ENCODE measurements at places on chromosomes 3 and 15.

- no peak for DNase-seq
Observed at GRCh38 chr3:192570821-192571791, 156.2 kb downstream of the FGF12 start.

DNA sequence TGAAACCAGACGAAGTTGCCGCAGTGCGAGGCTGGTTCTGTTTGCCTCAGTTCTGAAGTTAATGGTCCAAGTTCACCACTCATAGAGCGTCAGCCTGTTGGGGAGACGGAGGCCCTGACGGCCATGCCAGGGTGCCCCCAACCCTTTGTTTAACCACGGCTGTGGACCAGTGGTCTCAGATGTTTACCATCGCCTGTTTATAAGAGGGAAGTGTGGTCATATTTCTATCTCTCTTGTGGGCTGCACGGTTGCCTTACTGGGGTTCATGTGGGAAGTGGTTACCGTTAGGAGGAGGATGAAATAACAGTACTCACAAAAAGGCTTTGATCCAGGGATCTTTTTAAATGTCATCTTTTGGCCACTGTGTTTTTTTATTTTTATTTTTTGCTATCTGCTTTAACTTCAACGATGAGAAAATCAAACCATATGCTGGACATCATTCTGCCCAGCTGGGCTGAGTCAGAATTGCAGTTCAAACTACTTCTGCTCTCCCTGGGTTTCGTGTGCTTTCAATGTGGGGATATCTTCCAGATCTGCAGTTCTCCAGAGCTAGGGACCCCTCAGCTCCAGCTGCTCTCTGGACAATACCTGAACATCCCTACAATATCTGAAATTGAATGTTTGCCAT is 17.8 kb downstream of the SMAD3 start:
- no peak for DNase-seq

GRCh38 chr3:178847190-178847589 is 224.4 kb downstream of the ZMAT3 start:
- no peak for DNase-seq

DNA sequence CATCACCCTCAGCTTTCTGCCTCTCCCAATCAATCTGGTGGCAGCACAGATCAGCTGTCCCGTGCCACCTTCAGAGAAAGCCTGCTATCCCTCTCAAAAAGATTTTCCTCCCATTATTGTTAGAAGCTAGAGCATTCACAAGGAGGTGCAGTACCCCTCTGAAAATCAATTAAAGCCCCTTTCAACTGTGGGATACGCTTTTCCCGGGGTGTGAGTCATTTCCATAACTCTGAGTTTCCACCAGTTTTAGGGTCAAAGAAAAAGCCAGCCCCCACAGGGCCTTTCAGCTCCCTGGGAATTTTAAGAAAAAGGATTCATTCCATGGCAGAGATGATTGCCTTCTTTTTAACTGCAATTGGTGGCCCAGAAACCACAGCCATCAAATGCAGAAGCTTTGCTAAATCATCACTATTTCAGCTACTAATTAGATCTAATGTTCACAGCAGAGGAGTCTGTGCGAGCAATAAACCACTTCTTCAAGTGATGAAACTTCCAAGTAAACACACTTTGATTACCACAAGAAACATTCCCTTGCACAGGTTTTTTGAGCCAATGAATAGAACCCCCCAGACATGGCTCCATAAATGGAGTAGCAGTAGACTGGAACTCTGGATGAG is 270.0 kb upstream of the TPRG1 start:
- DNase-seq = no peak

GRCh38 chr3:42673082-42673481 is 12.3 kb upstream of the KLHL40 start:
- no peak for DNase-seq

DNA sequence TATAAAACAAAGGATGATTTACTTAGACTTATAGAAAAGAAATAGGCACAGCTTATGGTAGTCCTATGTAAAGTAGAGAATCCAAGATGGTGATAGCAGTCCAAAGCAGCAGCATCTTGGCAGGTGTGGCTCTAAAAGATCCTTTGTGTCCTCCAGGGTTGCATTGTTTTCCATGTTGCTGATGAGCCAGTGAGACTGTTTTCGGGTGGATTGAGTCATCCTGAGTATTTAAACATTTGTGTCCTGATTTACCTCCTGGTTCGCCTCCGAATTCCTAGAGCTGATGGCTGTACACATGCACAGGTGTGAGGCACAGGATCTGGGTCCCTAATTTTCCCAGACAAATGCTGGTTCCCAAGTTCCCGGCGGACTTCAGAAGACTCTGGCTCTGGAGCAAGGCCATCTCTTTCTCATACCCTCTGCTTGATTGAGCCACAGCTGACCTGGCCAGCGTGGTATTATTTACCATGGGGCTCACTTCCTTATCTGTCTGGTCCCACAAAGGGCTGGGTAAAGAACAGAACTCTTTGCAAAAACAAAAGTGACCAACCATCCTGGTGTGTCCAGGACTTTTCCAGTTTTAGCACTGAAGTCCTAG is 51.0 kb downstream of the ARNT2 start:
- no peak for DNase-seq

- no peak for DNase-seq
Observed at GRCh38 chr3:66239513-66240123, 18.8 kb downstream of the SLC25A26 start.

- DNase-seq = no peak
Observed at GRCh38 chr15:68601206-68602197, 22.7 kb downstream of the CORO2B start.

- DNase-seq = no peak
Observed at GRCh38 chr3:156693166-156693565, 18.8 kb downstream of the TIPARP start.

DNA sequence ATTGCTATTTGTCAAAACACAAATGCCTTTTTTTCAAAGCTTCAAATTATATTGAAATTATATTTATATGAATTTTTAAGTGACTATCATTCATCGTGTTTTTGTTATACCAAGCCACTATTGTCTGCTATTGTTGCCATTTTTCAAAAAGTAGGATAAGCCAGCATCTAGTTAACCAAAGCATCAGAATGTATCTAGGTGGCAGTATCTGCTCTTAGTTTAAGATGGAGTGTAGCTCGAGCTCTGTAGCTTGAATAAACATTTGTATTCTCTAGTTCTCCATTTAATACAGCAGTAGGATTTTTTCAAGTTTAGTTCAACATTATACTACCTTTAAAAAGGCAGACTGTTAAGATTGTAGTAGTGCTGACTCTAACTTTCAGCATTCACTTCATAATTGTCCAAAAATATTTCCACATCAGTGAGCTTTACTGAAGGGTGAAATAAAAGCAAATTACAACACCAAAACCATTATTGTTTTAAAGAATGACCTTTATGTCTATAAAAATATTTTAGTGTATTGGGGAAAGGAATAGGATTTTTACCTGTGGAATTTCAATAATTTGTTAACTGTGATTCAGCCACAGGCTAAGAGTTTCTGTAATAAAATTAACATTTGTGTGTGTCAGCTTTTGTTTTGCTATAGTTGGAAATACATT is 19.6 kb upstream of the C15orf61 start:
- DNase-seq = no peak

- DNase-seq = no peak
Observed at GRCh38 chr3:100796556-100796955, 87.3 kb downstream of the TFG start.

- DNase-seq = no peak
Observed at GRCh38 chr15:26210980-26211379, 347.9 kb upstream of the ATP10A start.

DNA sequence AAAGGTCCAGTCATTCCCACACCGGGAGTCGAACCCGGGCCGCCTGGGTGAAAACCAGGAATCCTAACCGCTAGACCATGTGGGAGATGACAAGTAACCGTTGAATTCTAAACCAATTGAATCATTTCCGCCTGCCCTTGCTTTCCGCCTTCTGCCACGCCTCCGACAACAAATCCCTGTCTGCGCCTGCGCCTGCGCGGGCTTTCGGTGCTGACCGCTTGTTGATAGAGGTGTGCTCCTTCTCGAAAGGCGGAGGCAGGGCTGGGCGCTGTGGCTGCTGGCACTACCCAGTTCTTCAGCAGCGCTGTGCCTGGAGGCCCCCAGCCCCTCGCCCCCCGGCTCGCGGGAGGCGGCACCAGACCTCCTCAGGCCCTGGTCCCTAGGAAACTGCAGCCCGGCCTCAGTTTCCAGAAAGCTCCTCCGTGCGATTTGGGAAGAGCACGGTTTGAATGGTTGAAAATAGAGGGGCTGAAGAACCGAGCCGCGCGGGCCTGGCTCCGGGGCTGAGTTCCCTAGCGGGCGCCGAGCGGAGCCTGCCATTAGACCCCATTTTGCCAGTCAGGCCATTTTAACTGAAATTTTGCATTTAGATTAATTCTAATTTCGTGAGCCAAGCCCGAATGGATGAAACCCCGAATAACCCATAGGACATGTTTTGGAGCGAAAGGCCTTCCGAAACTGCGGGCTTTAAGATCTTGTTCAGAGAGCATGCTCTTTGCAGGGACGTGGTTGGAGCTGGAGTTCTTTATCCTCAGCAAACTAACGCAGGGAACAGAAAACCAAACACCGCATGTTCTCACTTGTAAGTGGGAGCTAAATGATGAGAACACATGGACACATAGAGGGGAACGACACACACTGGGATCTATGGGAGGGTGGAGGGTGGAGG is 219.3 kb upstream of the ATP10A start:
- peak; percentile 94 for DNase-seq

- no peak for DNase-seq
Observed at GRCh38 chr15:70147178-70147760, 49.6 kb upstream of the TLE3 start.

GRCh38 chr3:129016356-129016719 is 15.2 kb downstream of the EFCC1 start:
- DNase-seq = peak; percentile 18

- no peak for DNase-seq
Observed at GRCh38 chr15:87368511-87368910, 888.0 kb downstream of the NTRK3 start.

DNA sequence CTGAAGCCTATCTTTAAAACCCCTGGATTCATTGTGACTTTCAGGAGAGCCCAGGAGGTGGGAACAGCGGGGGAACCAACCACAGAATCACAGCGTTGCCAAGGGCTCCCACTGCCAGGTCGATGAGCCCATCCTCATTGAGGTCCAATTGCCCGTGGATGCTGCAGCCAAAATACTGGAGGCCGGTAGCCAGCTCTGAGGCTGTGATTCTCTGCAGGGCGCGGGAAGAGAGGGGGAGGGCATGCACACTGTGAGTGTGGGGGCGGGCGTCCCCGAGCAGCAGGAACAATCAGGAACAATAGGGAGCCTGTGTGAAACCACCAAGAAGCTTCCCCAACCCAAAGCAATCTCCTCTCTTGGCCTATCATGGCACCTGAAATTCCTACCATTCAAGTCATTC is 53.4 kb downstream of the FEM1B start:
- DNase-seq = no peak

DNA sequence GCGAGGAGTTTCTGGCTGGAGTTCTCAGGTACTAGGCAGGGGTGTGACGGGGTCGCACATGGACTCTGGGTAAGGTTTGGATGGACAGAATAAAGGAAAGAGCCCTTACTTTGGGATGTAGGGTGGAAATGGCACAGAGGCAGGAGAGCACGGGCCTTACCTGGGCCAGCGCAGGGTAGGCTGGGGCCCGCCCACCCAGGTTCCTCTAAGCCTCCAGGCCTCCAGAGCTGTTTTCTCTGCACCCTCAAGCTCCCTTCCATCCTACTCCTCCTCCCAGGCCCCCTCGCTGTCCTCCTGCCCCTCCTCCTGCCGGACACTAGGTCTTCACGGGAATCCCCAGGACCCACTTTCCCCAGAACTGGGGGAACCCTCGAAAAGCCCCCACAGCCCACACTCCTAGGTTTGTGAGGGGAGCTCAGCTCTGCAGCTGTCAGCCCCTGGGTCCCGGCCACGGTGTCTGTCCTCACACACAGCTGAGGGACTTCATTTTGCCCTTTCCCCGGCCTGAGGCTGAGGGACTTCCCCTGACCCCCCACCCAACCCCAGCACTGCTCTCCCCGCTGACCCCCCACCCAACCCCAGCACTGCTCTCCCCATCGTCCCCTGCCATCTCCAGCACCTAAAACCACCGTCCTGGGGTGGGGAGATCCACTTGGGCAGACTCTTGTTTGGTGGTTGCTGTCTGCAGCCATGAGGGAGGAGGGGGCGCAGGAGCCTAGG is 53.0 kb upstream of the PCSK6 start:
- no peak for DNase-seq

DNA sequence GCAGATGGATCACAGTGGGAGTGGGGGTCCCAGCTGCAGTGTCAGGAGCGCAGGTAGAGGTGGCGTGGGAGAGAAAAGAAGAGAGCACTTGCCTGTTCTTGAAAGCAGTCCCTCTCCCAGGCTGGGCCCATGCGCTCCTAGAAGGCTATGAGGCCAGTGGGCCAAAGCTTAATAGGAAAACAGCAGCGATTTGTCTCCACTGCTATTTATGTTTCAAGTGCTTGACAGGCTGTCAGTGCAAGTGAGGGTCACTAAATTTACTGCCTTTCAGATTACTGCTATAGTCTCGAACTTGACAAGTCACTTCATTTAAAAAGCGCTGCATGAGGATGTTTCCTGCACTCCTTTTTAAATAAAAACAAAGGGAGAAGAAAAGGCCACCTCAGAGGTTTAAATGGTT is 239.5 kb downstream of the GAP43 start:
- DNase-seq = no peak

GRCh38 chr3:134332344-134332743 is 41.9 kb downstream of the AMOTL2 start:
- no peak for DNase-seq

- DNase-seq = no peak
Observed at GRCh38 chr3:147735616-147736015, 326.5 kb downstream of the ZIC1 start.

- DNase-seq = no peak
Observed at GRCh38 chr15:51621155-51621765, 1.3 kb downstream of the DMXL2 start.

DNA sequence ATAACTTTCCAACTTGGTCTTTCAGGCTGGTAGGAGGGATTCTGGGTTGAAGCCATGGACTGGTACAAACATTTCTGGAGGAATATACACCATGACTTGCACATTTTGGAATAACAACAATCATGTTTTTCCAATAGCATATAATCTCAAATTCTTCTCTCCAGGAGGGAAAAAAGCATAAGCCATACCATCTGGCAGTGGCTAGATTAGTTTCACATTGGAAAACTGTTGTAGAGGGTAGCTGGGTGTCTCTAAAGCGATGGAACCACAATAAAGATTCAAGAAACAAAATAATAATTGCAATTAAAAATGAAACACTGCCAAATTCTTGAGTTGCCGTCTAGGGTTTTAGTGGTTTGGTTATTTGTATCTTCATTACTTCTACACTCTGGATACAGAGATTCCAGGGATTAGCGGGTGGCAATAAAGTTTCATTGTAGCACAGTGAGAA is 278.5 kb upstream of the RASGRP1 start:
- DNase-seq = no peak

GRCh38 chr3:99418209-99418635 is 220.2 kb upstream of the COL8A1 start:
- no peak for DNase-seq
